Forelimb muscle (tissue), 1 donor: ENCODE measurements at places on chromosomes 11 and 22. TPM values are rescaled to one million over a fixed set of nuclear protein-coding genes. Genes with fewer than 3 reads are reported as not detected.
A peak's percentile ranks its signal among the peaks of the same experiment; 100 is the strongest.

The SAA2 gene
- not detected for polyA plus RNA-seq

The FAM227A gene
- polyA plus RNA-seq, result 1.1 TPM

The C11orf91 gene
- not detected for polyA plus RNA-seq

The EHF gene
- polyA plus RNA-seq, result not detected

The ARHGEF17 gene
- polyA plus RNA-seq, result 44.5 TPM

The CDC45 gene
- 4.9 TPM for polyA plus RNA-seq

The DNAJB7 gene
- 0.47 TPM for polyA plus RNA-seq

DNA sequence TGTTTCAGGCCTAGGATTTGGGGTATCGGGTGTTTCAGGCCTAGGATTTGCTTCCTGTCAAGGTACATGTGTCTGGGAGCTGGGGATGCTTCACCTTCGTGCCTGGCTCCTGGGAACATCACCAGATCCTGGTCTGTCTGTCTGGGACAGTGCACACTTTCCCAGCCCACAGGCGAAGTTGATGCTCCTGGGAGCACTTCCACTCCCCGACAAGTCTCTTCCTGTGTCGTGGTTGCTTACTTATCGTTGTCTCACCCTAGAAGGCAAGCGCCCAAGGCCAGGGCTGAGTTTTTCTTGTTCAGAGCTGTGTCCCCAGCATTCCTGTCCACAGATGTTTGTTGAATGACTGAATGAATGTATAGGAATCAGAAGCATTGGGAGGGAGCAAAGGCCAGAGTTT is 71.5 kb downstream of the LINC01488 start:
- DNase-seq, result no peak

The B4GAT1 gene
- polyA plus RNA-seq, result 20.3 TPM

- no peak for DNase-seq
These were observed 81.3 kb downstream of the CTNND1 start for GRCh38 chr11:57842873-57843272.

The GAL3ST1 gene
- 6.0 TPM for polyA plus RNA-seq

The OR4C15 gene
- polyA plus RNA-seq, result not detected

DNA sequence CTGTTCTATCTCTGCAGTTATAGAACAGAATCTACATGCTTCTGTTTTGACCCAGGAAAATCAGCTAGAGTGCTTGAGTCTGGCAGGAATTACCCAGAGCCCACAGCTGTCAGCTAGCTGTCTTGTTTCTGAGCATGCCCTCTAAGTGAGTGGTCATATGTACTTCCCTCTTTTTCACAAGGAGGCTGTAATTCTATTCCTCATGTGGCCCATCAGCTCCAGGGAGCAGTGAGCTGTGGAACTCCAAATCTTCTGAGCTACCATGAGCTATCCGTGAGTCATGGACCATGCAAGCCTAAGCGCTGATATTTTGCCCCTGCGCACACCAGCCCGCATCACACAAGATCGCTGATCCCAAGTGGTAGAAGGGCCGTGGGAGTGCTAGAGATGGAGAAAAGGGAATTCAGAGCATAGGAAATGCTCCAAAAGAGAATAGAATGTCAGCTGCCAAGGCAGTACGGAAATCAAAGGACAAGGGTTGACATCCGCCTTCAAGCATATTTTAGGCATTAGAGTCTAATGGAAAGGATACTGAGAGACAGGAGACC is 5.4 kb downstream of the FJX1 start:
- no peak for DNase-seq

- no peak for DNase-seq
These were observed 171.4 kb upstream of the FAT3 start for GRCh38 chr11:92053216-92053615.

The ADAMTS8 gene
- 10.5 TPM for polyA plus RNA-seq

DNA sequence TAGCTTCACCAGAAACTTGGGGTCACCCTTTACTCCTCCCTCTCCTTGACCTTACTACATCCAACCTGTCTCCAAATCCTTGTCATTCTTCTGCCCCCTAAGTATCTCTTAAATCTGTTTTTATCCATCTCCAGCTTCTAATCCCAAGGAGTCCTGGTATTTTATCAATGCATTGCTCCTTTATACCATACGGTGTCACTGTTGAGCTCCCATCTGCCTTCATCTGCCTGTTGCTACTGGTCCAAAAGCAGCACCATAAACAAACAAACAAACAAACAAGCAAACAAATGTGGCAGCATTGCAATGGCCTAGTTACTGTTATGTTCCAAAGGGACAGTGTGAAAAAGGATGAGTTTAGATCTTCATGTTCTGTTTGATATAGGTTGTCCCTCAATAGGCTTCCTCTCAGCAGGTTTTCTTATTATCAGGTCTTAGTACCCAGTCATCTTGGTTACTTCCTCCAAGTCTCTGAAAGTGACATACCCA is 34.2 kb downstream of the DNHD1 start:
- peak; percentile 35 for DNase-seq

DNA sequence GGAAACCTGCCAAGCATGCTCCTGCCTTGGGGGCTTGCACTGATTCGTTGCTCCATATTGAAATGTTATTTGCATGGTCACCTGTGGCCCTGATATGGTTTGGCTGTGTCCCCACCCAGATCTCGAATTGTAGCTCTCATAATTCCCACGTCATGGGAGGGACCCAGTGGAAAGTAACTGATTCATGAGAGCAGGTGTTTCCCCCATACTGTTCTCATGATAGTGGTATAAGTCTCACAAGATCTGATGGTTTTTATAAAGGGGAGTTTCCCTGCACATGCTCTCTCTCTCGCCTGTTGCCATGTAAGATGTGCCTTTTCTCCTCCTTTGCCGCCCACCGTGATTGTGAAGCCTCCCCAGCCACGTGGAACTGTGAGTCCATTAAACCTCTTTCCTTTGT is 402.4 kb downstream of the ETS1 start:
- DNase-seq, result no peak

The NAGA gene
- polyA plus RNA-seq, result 17.1 TPM

DNA sequence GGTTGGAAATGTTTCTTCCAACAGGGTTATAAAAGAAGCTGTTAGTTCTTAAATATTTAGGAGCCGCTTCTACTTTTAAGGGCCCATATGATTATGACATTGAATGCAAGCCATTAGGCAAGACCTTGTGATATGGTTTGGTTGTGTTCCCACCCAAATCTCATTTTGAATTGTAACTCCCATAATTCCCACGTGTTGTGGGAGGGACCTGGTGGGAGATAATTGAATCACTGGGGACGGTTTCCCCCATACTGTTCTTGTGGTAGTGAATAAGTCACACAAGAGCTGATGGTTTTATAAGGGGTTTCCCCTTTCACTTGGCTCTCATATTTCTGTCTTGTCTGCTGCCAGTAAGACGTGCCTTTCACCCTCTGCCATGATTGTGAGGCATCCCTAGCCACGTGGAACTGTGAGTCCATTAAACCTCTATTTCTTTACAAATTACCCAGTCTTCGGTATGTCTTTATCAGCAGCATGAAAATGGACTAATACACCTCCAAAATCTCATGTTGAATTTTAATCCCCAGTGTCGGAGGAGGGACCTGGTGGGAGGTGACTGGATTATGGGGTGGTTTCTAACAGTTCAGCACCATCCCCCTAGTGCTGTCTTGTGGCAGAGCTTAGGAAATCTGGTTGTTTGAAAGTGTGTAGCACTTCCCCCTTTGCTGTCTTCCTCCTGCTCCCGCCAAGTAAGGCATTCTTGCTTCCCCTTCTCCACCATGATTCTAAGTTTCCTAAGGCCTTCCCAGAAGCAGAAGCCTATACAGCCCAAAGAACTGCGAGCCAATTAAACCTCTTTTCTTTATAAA is 4.3 kb downstream of the CD59 start:
- no peak for DNase-seq

The APOL6 gene
- 1.3 TPM for polyA plus RNA-seq

DNA sequence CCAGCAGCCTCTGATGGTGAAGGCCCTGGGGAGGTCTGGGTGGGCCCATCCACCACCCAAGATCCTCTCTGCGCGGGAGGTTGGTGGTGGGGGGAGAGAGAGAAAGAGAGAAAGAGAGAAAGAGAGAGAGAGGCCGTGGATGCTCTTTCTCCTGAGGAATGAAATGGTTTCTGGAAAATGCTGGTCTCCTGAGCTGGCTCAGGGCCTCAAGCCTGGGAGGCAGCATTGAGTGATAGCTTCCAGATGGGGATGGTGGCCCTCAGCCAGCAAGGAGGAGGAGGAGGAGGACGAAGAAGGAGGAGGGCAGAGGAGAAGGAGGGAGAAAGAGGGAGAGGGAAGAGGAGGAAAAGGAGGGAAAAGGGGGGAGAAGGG is 4.6 kb downstream of the TSPAN32 start:
- DNase-seq, result peak; percentile 86

DNA sequence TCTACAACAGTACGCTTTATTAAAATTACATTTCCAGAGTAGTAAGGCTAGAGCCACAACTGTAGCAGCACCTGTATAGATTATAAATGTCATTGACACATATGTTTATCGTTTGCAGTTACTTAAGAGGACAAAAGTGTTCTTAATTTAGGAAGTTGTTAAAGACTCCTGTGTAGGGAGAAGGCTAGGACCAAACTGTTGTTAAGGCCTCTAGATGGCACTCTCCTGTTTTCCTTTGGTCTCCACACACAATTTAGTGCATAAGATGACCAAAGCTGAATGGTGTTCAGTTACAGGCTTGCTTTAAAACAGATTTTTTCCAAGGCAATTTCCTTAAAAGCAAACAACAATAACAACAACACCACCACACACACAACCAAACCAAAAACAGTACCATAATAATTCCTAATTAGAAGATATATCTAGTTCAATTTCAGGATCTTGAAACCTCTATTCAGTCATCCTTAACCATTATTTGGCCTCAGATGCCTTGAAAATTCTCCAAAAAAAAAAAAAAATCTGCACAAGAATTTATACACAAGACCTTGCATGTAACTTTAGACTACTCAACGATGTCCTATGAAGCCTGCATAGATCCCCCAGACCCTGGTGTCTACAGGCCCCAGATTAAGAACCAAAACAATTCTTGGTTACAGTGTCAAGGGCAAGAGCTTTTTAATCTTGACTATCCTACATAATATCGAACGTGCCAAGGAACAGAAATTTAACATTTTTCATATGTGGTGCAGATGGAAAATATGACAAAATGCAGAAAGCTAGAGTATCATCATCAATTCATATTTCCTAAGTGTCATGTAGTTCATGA is 42.6 kb upstream of the APOA1 start:
- DNase-seq, result peak; percentile 75

The NEFH gene
- 1.5 TPM for polyA plus RNA-seq

DNA sequence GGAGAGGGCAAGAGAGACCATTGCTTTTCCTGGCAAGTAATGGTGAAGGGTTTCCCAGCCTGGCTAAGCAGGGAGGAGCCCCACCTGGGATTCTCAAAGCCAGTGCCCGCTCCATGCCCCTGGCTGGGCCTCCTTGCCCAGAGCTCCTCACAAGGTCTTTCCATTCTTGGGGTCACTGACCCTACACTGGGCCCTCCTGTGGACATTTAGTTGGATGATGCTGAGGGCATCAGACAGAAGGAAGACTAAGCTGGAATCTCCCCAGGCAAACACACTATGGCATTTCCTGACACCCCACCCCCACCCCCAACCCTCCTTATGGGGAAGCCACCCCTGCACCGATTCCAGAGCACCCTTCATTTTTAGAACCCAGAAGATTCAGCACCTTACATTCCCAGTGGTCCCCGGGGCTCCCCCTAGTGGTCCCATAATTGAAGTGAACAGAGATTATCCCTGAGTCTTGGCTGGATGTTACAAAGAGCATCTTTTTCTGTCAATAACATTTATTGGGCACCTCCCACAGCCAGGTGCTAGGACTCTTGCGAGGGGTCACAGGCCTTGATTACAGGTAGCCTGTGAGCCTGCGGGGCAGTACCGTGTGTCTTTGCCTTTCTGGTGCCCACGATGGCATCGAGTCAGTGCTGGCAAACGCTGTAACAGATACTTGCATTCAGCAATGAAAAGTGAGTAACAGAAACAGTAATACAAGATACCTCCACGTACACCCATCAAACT is 548.5 kb downstream of the BUD13 start:
- no peak for DNase-seq

DNA sequence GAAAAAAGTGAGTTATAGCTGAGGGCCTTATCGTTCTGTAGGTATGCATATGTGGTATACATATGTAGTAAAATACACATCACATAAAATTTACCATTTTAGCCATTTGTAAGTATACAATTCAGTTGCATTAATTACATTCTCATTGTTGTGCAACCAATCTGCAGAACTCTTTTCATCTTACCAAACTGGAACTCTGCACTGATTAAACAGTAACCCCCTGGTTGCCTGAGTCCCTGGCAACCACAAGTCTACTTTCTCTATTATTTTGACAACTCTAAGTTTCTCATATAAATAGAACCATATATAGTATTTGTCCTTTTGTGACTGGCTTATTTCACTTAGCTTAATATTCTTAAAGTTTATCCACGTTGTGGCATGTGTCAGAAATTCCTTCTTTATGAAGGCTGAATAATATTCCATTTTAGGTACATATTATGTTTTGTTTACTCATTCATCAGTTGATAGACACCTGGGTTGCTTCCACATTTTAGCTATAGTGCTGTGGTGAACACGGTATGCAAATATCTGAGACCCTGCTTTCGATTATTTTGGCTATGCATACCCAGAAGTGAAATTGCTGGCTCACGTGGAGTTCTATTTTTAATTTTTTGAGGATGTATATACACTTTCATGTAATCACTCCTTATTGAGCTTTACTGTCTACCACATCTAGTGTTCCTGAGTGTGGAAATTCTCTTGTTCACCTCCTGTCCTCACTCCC is 1.6 kb upstream of the DDX10 start:
- no peak for DNase-seq

DNA sequence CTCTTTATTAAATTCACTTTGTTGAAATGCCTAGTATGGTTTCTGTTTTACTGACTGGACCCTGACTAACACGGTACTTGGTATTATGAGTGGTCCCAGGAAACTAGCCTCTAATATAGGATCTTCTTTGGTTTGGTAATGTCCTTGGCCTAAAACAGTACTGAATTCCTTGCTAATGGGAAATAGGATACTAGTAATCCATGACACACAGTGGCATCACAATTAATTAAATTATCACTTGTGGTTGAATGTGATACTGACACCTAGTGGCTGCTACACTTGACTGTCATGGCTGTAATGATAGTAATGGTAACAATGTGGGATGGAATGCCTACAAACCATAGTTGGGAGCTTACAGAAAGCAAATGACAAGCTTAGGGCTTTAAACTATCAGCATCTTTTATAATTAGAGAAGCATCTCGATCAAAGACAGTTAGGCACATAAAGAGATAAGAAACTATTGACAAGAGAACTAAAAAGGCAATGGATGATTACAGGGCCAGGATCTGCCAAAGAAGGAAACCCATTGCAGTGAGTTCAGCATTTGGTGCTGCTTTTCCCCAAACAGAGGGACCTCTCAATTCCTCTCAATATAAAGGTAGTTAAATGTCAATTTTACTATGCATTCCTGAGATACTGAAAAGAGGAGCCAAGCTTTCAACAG is 8.6 kb downstream of the DNHD1 start:
- no peak for DNase-seq
